Activated T-helper 2 cell treated with anti-CD3 and anti-CD28 coated beads, Interferon-gamma antibody, Interleukin-2, Interleukin-4, amounts not matched to agents 10 μg/mL and 5 μg/mL and 100 μg/mL, durations not matched to agents 14 hours and 24 hours and 36 hours (primary cell): ENCODE measurements at places on chromosomes 12 and 14. TPM values are rescaled to one million over a fixed set of nuclear protein-coding genes. Genes with fewer than 3 reads are reported as not detected.
A peak's percentile ranks its signal among the peaks of the same experiment; 100 is the strongest.

The REM2 gene
- 0.28 and 0.30 TPM in 2 replicates for total RNA-seq

The SSPN gene
- not detected in 2 replicates for total RNA-seq

The RHEBL1 gene
- total RNA-seq: 14.2 and 16.0 TPM in 2 replicates

DNA sequence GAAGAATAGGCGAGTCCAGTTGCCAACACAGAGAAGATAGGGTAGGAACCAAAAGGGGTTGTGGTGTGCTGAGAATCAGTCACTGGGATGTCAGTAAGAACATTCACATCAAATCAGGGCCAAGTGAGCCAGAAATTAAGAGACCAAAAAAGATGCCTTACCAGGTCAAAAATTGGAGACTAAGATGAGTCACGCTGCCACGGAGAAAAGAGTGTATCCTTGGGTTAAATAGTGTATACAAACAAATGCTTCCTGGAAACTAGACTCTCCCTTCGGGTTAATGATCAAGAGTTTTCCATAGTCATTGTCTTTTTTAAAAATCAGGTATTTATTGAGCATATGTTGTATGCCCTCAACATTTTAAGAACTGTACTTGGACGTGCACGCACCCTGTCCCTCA is 45.2 kb upstream of the BAZ1A start:
- H3K36me3 ChIP-seq: no peaks in the 10 kb centered on the region
- no peaks in the 10 kb centered on the region for H3K4me1 ChIP-seq
- no peak for DNase-seq
- no peak overlapping the region for H3K27ac ChIP-seq

DNA sequence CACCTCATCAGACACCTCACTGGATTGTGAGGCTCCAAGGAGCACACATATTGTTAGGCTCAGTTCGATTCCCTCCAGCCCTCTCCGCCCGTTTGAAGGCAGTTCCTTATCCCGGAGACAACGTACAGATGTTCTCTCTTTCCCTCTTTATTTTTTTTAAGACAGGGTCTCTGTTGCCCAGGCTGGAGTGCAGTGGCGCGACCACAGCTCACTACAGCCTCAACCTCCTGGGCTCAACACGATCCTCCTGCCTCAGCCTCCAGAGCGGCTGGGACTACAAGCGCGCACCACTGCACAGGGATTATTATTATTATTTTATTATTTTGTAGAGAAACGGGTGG is 718 bp upstream of the TROAP start:
- H3K27ac ChIP-seq: peak overlapping the region; percentile 82
- no peak for DNase-seq
- peaks cover 13% of the 10 kb centered on the region for H3K4me1 ChIP-seq
- H3K36me3 ChIP-seq: peaks cover 21% of the 10 kb centered on the region

DNA sequence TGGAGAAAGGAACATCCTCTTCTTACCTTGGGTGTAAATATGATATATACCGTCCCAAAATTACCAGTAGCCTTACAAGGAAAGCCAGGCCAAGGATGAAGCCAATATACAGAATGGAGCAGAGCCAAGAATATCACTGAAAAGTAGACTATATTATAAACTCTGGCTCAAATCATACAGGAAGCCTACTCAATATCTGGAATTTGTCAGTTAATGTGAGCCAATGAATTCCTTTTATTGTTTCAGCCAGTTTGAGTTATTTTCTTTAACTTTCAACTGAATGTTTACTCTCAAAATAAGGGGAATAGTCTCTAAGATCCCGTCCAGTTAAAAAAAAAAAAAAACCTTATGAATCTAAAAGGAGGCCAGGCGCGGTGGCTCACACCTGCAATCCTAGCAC is 9.8 kb upstream of the DENND5B start:
- no peaks in the 10 kb centered on the region for H3K27me3 ChIP-seq
- DNase-seq: no peak
- H3K27ac ChIP-seq: no peak overlapping the region
- no peak overlapping the region for H3K4me3 ChIP-seq
- no peaks in the 10 kb centered on the region for H3K36me3 ChIP-seq
- no peaks in the 10 kb centered on the region for H3K4me1 ChIP-seq
